ENCODE measurements at places on chromosomes 4 and X. TPM values are rescaled to one million over a fixed set of nuclear protein-coding genes. Genes with fewer than 3 reads are reported as not detected.

RRH gene
- total RNA-seq: 0.31 TPM

SH3D19 gene
- 13.1 TPM for total RNA-seq

LUZP4 gene
- not detected for total RNA-seq

PNPLA4 gene
- 6.9 TPM for total RNA-seq

MRPL1 gene
- total RNA-seq: 26.6 TPM
